Non-pigmented ciliary epithelial cell (primary cell): ENCODE measurements at places on chromosomes 13 and 19.

- DNase-seq = no peak
Measured at GRCh38 chr19:58551577-58552471, 3.1 kb downstream of the CHMP2A start.

DNA sequence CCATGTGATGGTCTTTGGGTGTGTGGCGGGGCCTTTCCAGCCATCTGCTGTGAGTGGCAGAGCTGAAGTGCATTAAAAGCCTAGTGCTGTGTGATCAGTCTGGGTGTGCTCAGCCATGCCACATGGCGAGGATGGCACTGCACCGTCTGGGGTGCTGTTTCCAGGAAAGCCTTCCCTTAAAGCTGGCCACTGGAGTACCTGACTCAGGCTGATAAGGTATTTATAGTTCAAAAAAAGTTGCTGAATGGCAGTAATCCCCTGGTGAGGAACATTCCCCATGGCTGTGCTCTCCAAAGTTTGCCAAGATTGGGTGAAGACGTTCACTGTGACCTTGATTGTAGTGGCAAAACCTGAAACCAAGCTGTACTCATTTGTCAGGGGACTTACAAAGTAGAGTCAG is 6.0 kb downstream of the GPI start:
- DNase-seq = no peak

DNA sequence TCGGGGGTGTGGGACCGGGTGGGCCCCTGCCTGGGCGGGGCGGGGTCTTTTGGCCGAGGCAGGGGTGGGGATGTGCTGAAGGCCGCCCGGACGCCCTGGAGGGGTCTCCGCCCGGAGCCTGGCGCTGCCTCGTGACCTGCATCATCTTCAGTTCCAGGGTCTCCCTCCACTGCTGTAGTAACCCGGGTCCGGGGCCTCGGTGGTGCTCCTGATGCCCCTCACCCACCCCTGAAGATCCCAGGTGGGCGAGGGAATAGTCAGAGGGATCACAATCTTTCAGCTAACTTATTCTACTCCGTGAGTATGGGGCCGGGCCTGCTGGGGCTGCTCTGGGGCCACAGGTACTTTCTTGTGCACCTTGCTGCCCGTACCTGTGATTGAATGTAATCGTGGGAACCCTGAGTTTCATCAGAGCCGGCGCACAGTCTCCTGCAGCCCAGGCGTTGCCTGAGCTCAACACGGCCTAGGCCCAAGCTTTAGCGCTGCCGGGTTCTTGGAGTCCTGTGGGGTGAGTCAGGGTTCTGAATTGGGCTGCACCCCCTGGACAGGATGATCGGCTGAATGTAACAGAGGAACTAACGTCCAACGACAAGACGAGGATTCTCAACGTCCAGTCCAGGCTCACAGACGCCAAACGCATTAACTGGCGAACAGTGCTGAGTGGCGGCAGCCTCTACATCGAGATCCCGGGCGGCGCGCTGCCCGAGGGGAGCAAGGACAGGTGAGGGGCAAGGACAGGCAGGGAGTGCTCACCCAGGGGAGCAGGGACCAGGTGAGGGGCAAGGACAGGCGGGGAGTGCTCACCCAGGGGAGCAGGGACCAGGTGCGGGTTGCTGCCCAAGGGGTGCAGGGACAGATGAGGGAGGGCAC is 10.5 kb downstream of the PEAK3 start:
- DNase-seq = peak; percentile 55

DNA sequence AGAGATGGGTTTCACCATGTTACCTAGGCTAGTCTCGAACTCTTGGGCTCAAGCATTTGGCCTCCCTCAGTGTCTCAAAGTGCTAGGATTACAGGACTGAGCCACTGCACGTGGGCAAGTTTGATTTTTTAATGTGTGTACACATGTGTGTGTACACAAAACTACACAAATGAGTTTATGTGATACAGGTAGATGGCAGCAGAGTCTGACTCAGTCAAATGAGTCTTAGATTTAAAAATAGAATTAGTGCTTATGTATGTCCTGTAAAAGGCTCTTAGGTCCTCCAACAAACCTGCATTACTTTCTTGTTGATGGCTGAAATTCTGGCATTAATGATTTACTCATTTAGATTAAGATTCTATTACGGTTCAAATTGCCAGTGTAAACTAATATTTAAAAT is 293.7 kb downstream of the PCDH17 start:
- DNase-seq = no peak

DNA sequence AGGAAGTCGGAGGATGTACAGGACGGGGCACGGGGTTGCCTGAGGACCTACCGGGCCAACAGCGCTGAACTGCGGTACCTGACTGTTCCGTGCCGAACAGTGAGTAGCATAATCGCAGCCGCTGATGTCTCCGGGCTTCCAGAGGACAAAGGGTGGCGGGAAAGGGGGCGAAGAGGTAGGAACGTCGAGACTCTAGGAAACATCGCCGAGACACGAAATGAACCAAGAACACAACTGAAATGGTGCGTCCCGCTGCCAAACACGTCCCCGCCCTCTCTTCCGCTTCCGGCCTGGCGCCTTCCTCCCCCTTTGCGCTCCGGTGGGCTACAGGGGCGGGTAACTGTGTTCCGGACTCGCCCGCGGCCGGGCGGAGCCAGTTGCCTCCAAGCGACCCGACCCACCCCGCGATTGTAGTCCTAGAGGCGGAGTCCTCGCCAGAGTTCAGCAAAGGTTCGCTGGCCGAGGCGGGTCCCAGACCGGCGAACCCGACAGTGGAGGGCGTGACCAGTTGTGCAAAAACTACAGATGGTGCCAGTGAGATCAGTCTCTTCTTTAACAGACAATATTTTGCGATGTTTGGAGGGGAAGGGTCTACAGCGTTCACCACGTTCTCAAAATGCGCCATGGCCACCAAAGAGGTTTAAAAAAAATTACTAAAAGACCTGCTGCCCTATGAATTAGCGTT is at the start of gene MRPS31:
TSS of gene MRPS31 (minus strand) at position 257 of the 685 bp plus-strand sequence. CDS start at position 203, 54 bp downstream.
- peak; percentile 82 for DNase-seq

DNA sequence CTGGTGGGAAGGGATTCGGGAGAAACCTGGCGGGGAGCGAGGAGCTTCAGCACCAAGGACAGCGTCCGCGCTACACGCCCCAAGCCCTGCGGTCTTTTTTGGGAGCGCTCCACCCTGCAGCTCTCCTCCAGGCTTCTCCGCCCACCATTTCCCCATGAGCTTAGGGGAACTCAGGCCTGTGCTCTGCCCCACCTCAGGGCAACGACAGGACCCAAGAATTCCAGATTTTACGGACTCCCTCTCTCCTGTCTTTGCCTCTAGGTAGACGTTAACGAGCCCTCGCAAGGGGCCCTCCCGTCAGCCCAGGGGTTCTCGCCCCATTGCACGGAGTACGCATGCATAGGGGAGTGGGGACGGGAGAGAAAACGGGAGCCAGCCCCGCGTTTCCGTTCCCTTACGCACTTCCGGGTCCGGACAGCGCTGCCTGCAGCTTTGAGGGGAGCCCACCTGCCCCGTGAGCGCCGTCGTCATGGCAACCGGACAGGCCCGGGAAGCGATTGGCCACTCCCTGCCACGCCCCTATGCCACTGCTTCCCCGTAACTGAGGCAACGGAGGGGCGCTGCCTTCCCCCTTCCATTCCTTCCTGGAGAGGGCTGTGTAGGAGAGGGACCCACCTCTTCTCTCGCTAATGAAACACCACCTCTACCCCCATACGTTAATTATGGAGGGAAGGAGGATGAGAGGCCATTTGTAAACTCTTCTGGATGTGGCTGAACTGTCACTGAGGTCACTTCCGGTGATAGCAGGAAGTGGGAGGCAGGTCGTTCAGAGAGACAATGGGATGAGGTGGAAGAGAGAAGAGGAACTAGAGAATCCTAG is 20.8 kb downstream of the NOVA2 start:
- no peak for DNase-seq

- DNase-seq = no peak
Measured at GRCh38 chr13:23458989-23459388, 25.5 kb upstream of the SACS start.

DNA sequence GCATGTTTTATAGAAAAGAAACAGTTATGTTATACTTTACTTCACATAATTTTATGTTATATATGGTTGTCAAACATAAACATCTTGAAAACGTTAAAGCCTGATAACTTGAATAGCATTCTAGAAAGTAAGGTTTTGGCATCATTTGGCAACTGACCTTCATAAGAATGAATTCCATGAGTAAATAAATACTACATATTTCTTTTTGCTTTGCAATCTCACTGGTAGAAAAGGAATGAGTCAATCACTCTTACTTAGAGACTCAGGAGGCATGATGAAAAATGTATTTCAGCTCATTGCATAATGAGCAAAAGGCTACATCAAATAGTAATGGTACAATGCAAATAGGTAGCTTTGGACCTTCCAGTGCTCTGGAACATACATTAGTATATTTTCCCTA is 1381.9 kb downstream of the EFNB2 start:
- DNase-seq = no peak

GRCh38 chr13:67408798-67409197 is 178.7 kb upstream of the PCDH9 start:
- no peak for DNase-seq

- DNase-seq = no peak
Measured at GRCh38 chr13:95636853-95637252, 7.7 kb downstream of the DZIP1 start.
